ENCODE measurements at places on chromosomes 2 and 18.

GRCh38 chr2:226644399-226644865 is 155.2 kb downstream of the IRS1 start:
- no peak for DNase-seq

DNA sequence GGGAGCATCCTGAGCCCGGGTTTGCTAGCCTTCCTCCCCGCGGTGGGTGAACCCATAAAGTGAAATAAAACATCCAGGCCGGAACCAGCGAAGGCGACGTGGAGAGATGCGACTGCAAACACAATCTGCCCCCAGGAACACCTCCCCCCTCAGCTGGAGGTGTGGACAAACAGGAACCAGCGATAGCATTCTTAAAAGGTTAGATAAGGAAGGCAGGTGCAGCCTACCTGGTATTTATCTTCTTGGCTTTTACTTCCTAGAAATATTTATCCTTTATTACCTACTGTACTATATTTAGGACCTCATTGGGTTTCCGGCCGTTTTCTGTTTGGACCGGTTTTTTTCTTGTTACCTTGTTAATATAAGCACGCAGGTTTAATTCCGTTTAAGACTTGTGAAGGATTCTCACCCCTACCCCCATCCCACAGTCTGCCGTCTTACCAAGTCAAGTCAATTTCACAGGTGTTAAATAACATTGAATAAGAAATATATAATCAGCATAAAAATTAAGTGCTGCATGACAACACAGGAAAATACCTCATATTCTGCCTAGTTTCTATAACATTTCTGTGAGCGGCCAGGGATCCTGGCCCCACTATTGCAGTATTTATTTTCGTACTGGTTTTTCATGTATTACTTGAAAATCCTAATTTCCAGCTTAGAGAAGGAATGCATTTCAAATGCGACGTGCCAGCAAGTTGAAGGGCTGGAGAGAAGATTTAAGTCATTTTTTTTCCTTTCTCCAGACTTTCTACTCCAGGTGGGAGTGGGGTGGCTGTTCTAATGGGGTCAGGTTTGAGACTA is 224.0 kb upstream of the ID2 start:
- no peak for DNase-seq

- DNase-seq: no peak
These were observed 42.5 kb downstream of the GREB1L start for GRCh38 chr18:21284540-21284939.

- no peak for DNase-seq
These were observed 111.4 kb upstream of the TEX51 start for GRCh38 chr2:126787289-126787688.

GRCh38 chr2:128327180-128327964 is 8.7 kb upstream of the HS6ST1 start:
- no peak for DNase-seq

- no peak for DNase-seq
These were observed 315.9 kb upstream of the UBE2E3 start for GRCh38 chr2:180664507-180664906.

GRCh38 chr2:133682347-133682746 is 114.1 kb upstream of the NCKAP5 start:
- DNase-seq: no peak

DNA sequence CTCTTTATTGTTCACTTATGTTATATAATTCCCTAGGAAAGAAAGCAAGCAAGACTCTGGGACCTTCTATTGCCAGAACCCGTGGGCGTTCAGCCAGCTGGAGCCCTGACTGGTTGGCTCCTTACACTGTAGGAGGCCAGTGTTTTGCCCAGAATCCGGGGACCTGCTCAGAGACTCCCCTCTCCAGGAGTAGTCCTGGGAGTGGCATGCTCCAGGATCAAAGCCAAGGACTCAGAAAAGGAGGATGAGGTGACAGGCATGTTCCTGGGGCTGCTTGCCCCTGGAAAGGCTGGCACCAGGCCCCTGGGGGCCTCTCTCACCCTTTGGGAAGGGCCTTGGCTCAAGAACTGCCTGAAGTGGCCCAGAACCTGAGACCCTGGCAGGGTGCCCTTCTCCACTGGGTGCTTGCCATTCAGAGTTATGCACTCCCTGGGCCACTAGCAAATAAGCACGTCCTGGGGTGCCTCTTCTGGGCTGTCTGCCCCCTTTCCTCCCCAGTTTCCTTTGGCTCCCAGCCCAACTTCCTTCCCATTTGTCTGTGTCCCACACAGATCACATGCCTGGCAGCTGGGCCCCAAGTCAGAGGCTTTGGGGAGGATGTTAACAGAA is 19.6 kb upstream of the KIF3C start:
- no peak for DNase-seq

DNA sequence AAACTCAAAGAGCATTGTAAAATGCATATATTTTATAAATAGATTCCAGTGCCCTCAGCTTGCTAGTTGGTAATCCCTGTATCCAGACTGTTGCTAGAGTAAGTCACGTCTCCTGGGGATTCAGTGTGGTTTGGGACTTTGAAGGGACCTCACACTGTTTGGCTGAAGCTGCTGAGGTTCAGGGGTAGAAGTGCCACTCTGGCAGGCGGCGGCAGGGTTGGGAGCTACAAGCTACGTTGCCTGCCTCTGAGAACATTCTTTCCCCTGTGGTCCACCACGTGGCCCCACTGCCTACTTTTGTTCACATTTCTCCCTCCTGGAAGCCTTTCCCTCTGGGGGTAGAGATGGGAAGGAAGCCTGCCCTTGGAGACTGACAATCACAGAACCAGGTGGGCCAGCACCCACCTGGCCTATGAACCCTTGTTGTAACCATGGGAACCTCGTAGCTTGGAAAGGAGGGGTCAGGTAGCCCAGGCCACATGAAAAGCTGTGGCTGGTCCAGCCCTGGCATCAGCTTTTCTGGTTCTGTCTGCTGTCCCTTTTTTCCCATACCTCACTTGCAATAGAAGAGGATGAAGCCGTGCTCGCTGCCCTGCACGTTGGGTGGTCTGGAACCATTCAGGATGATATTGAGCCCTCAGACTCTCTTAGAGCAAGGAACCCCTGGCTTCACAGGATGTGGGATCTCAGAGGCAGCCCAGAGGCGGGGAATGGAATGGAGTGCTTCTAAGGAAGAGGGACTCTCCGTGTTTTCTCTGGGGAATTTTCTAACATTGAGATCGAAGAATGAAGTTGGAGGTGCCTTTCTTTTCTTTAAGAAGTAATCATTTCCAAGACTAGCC is 2.9 kb downstream of the RNF144A start:
- no peak for DNase-seq

- DNase-seq: no peak
These were observed 60.2 kb downstream of the TMEM247 start for GRCh38 chr2:46539327-46540276.

DNA sequence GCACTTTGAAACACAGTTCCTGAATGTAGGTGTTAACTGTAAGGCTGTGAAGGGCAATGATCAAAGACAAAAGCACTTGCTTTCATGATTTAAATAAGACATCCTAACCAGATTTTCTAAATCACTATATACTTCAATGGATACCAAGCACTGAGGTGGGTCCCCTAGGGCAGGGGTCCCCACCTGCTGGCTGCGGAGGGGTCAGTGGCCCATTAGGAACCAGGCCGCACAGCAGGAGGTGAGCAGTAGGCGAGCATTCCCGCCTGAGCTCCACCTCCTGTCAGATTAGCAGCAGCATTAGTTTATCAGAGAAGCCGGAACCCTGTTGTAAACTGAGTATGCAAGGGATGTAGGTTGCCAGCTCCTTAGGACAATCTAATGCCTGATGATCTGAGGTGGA is 7.1 kb downstream of the NFE2L2 start:
- DNase-seq: no peak

GRCh38 chr2:19102696-19103423 is 255.6 kb downstream of the OSR1 start:
- no peak for DNase-seq

GRCh38 chr2:208466151-208466919 is 59.7 kb downstream of the PTH2R start:
- DNase-seq: peak; percentile 1

DNA sequence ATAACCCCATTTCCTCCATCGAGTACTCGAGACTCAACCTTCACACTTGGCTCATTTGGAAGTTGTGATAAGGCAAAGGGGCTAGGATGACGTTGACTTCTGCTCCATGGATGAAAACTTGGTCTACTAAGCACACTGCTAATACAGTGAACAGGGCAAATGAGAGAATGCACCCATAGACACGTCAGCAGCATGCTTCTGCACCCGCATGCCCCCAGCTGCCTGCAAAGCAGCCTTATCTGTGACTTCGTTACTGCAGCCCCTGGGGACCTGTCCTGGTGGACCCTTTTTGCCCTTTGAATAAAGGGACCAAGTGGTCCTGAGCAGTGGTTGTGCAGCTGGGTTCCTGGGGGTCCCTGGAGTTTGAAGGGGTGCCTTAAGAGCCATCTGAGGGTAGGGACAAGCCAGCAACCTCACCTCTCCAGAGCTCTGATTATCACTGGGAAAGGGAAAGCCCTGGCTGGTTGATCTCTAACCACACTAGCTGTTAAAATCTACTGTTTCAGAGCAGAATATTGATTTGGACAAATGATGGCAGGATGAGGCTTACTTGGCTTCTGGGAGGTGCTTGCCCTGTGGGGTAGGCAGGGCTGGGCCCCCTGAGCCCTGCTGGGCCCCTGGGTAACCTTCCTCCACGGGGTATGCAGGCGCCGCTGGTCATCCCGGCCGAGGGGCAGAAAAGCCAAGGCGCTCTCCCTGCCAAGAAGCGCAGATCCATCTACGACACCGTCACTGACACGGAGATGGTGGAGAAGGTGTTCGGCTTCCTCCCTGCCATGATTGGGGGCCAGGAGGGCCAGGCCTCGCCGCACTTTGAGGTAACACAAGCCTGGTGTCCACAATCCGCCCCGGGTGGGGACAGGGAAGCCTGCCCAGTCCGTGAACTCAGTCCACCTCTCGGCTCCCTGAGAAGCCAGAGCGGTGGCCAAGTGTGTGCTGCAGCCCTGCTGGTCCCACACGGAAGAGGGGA is 37.6 kb upstream of the GPR17 start:
- DNase-seq: no peak

DNA sequence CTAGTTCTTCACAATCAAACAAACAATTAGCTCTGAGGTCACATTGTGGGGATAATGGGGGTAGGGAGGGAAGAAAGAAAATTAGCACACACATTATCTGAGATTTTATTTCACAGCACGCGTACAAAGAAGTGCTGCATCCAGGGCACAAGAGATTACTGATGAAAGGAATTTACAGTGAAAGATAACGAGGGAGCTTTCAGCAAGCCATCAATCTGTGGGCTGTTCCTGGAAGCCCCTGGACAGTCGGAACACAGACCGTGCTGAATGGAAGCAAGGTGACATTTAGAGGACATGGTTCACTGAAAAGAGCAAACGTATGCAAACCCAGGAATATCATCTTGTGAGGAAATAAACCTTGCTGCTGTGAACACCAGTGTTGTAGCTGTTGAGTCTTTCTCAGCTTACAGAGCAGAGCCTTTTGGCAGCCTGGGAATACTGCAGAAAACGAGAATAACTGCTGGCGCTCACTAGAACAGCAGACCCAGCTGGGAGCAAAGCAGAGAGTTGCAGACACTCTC is 63.2 kb downstream of the SCG2 start:
- DNase-seq: no peak

GRCh38 chr2:69933839-69934613 is 19.1 kb downstream of the MXD1 start:
- DNase-seq: no peak

DNA sequence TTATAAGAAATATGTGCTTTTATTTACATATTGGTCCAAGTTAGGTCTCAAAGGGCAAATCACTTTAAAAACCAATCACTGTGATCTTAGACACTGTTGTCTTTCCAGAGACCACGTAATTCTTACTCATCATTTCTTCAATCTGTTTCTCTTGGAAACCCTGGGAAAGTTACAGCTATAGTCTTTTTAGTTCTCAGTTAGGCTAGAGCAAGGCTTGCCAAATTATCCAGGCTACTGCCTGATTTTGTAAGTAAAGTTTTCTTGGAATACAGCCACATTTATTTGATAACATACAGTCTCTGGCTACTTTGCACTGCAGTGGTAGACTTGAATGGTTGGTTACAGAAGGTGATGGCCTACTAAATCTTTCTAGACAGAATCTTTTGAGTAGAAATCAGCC is 106.0 kb downstream of the KIAA1328 start:
- no peak for DNase-seq

GRCh38 chr2:201890453-201890852 is 84.1 kb downstream of the CDK15 start:
- no peak for DNase-seq

- DNase-seq: no peak
These were observed 232.6 kb upstream of the PXDN start for GRCh38 chr2:1976728-1977416.

GRCh38 chr2:182416191-182416590 is 10.6 kb downstream of the PDE1A start:
- no peak for DNase-seq

GRCh38 chr18:7878265-7879211 is 311.4 kb downstream of the PTPRM start:
- no peak for DNase-seq

- DNase-seq: no peak
These were observed 21.2 kb downstream of the PTRHD1 start for GRCh38 chr2:24771764-24772586.

- no peak for DNase-seq
These were observed 91.0 kb downstream of the TMEM185B start for GRCh38 chr2:120132190-120132589.

- DNase-seq: no peak
These were observed 172.0 kb upstream of the ALKAL2 start for GRCh38 chr2:459931-460330.

GRCh38 chr2:148201075-148202004 is 180.4 kb downstream of the MBD5 start:
- DNase-seq: peak; percentile 10

- no peak for DNase-seq
These were observed 33.9 kb downstream of the CD8B2 start for GRCh38 chr2:106521016-106521415.

DNA sequence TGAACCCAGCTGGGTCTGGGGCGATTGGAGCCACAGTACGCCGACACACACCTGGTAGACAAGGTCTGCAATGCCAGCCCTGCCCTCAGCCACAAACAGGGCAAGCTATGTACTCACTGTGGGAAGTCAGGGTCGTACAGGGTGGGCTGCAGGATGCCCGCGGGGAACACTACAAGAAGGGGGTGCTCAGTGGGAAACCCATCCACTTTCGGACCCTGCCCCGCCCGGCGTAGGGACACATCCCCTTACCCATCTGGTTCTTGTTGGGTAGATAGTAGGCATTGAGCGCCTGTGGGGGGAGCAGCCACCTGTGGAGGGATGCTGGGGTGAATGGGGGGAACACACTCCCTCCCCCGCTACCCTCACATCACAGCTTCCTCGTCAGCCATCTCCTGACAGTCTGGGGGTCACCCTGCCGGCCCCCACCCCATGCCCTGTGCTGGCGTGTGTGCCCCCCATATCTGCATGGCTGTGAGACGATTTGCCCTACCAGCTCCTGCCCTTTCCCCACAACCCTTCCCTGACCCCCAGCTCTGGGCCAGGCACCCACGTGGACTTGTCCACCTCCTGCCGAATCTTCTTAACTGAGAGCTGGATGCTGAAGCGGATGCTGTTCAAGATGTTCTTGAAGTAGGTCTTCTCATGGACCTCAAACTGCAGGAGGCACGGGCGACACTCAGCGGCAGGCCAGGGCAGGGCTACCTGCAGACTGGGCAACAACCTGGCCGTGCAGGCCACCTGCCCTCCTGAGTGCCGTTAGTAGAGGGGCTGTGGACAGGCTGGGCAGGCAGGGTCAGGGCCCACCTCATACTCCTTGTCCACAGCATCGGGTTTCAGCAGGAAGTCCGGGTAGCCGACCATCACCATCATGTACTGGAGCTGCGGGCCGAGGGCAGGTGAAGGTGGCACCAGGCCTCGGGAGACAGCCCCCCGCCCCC is 5.1 kb downstream of the ECEL1 start:
- no peak for DNase-seq

All from stimulated activated CD4-positive, alpha-beta T cell treated with anti-CD3 and anti-CD28 coated beads, Interleukin-15, amount 100 ng/mL, for 48 hours (primary cell).